ENCODE measurements at places on chromosomes 1 and 21. TPM values are rescaled to one million over a fixed set of nuclear protein-coding genes. Genes with fewer than 3 reads are reported as not detected.
A peak's percentile ranks its signal among the peaks of the same experiment; 100 is the strongest.

Gene FAAH
- total RNA-seq, result 12.6 TPM

Gene C1QTNF12
- 8.2 TPM for total RNA-seq

Gene FLG2
- total RNA-seq, result not detected

Gene CNIH3
- 2.9 TPM for total RNA-seq

Gene TNFRSF9
- total RNA-seq, result 0.13 TPM

GRCh38 chr1:38451541-38451993 is 405.0 kb upstream of the POU3F1 start:
- peaks cover 38% of the 10 kb centered on the region for H3K4me1 ChIP-seq
- no peak overlapping the region for H3K4me3 ChIP-seq

GRCh38 chr1:1775327-1776226 is 2.7 kb downstream of the NADK start:
- H3K4me3 ChIP-seq, result no peak overlapping the region
- no peaks in the 10 kb centered on the region for H3K27me3 ChIP-seq
- no peak overlapping the region for H3K27ac ChIP-seq
- H3K4me1 ChIP-seq, result peaks cover 23% of the 10 kb centered on the region

GRCh38 chr1:175656416-175656815 is 87.0 kb downstream of the TNR start:
- H3K4me3 ChIP-seq, result no peak overlapping the region
- H3K36me3 ChIP-seq, result no peaks in the 10 kb centered on the region
- DNase-seq, result no peak
- no peaks in the 10 kb centered on the region for H3K27me3 ChIP-seq
- no peak overlapping the region for H3K27ac ChIP-seq
- no peaks in the 10 kb centered on the region for H3K4me1 ChIP-seq

GRCh38 chr1:36366091-36366661 is 19.5 kb downstream of the STK40 start:
- peak overlapping the region; percentile 76 for H3K27ac ChIP-seq
- peak; percentile 83 for DNase-seq

All from muscle of leg (tissue), 16 donors.